A549 treated with DMSO at 1 μM for 4 hours (cell line): ENCODE measurements at places on chromosomes 2 and 18. TPM values are rescaled to one million over a fixed set of nuclear protein-coding genes. Genes with fewer than 3 reads are reported as not detected.

Gene AKAIN1
- total RNA-seq: not detected in 5 replicates

Gene MYO1B
- 70.5 to 85.6 TPM (median 82.7 TPM) in 5 replicates for total RNA-seq

Gene KCNG2
- total RNA-seq: not detected in 5 replicates

Gene INO80C
- 20.8 to 25.4 TPM (median 23.5 TPM) in 5 replicates for total RNA-seq

Gene RAX
- not detected in 5 replicates for total RNA-seq

Gene LIMS4
- 0.32 to 0.99 TPM (median 0.59 TPM) in 5 replicates for total RNA-seq

Gene RMDN2
- total RNA-seq: 4.4 to 5.1 TPM (median 4.8 TPM) in 5 replicates

Gene TBC1D8
- total RNA-seq: 28.8 to 38.3 TPM (median 35.7 TPM) in 5 replicates

Gene CAPN14
- total RNA-seq: 0.03 to 0.07 TPM (median 0.05 TPM) in 4 of 5 replicates, not detected in the other

Gene G6PC2
- total RNA-seq: not detected in 5 replicates
